ENCODE measurements at places on chromosomes 2 and 18.

DNA sequence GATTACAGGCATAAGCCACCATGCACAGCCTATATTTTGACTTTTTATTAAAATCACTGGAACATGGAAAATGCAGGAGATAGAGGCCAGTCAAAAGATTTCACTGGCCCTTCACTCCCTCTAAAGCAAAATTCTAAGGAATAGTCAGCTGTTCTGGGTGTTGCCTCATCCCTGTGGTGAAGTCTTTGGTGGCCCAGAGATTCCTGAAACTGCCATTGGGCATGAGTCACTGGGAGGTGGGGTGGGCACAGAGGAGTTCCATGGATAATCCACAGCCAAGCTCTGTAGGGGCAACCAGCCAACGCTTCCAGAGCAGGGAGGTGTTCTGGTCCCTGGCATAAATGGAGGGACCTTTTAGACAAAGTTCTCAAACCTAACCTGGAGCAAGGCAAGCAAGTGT, 89.7 kb upstream of the TTC39C start:
- peak; percentile 88 for DNase-seq

DNA sequence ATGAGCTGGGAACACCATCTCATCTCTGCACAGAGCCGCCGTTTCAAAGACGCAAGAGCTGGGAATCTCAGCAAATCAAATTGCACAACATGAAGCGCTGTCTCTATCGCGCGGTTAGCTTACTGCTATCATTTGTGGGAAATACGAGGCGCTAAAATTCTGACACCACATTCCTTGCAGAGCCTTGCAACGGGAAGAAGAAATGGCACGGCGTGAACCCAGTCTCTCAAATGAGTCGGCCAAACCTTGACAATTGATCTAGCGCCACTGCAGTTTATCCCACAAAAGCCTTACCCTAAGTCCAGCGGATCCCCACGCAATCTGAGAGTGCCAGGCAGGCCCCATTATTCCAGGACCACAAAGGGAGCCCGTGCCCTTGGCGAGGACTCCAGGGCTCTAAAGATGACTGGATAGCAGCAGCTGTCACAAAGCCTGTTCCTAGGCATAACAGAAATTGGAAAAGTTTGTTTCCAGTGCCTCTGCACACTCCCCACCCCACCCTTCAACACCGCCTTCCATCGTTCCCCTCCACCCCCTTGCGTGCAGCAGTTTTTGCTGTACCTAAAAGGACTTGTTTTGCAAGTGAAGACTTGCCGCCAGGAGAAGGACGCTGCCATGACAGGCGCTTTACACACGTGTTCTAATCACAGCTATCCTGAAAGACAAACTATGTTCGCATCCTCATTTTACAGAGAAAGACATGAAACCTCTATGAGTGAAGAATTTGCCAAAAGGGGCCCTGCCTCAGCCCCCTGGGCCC, 252.4 kb downstream of the EIPR1 start:
- no peak for DNase-seq

DNA sequence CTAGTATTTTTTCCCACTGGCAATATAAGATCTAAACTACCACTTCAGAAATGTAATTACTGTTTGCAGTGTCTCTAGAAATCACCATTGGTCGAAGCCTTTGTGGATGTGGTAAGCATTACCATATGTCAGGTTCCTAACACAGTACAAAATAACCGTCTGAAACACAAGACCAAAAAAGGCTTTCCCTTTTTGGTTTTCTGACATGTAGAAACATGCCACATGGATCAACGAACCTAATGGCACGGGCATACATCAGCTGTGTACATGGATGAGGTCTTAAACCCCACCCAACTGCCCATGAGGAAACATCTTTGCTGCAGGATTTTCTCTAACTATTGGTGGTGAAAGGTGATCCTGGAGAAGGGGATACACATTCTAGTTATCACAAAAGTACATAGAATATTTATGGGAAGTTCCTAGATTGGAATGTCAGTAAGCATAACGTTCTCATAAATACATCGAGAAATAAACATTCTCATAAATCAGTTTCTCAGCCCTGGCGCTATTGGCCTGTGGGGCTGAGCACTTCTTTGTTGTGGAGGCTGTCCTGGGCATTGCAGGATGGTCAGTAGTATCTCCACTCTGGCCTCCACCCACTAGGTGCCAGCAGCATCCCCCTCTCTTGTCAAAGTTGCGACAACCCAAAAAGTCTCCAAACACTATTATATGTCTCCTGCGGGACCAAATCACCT, 9.0 kb downstream of the VIT start:
- no peak for DNase-seq

GRCh38 chr2:142291969-142292368, 161.2 kb upstream of the LRP1B start:
- no peak for DNase-seq

- DNase-seq, result no peak
These were observed 262.4 kb downstream of the INSIG2 start for GRCh38 chr2:118350621-118351020.

GRCh38 chr2:17482651-17483050, 35.6 kb downstream of the RAD51AP2 start:
- no peak for DNase-seq

DNA sequence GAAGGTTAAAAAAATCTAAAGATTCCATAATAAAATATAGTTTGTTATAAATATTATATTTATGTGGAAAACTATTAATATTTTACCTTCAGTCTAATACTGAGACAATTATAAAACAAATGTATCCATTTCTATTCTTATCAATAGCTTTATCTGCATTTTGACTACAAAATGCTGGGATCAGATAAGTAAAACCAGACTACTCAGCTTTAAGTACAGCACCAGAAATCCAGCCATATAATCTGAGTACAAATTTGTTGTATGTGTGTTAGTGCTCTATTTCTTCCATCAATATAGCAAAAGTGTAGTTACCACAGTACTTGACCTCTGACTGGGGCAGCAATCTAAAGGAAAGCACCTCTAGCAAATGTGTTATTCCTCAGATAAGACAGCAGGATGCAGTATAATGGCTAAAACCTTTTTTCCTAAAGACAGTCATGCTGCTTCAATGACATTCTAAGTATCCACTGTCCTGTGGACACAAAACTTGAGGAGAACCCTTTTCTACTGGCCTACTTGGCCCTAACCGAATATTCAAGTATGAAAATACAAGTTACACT, 68.1 kb downstream of the OLA1 start:
- DNase-seq, result no peak

- DNase-seq, result no peak
These were observed 35.9 kb downstream of the PTGR3 start for GRCh38 chr18:75173125-75173432.

GRCh38 chr18:32368170-32368569, 102.5 kb downstream of the GAREM1 start:
- DNase-seq, result no peak

DNA sequence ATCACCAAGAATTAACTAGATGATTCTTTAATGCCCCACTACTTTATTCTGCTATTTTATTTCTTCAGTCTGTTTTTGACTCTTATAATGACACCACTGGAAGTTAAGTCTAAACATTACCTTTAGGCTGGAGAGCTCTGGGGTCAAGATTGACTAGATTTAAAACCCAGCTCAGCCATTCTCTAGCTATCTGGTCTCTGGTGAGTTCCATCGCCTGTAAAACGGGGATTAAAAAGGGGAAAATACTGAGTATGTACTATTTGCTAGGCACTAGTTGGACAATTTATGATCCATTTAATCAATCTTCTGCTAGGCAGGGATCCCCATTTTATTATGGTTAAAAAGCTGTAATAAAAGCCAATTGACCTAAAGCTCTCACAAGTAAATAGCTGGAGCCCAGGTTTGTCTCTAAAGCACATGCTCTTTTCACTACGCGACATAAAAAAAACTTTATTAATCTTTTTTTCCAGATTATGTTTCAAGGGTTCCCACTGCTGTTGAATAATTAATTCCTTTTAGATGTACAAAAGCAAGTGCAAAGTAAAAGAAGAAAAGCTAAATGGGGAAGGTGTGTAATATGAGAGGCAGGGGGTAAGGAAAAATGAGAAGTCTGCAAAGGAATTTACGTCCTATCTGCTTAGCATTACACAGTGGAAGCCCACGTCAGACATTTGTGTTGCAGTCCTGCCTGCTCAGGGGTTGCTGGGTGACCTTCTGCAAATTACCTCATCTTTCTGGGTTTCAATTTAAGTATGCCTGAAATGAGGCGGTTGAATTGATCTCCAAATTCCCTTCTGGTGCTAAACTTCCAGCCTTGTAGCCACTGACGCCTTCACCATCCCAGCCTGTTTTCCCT, 918 bp upstream of the NABP1 start:
- DNase-seq, result peak; percentile 68

GRCh38 chr2:227813229-227813561, 447 bp upstream of the CCL20 start:
- no peak for DNase-seq

GRCh38 chr18:51361130-51361860, 163.8 kb upstream of the MEX3C start:
- DNase-seq, result no peak

DNA sequence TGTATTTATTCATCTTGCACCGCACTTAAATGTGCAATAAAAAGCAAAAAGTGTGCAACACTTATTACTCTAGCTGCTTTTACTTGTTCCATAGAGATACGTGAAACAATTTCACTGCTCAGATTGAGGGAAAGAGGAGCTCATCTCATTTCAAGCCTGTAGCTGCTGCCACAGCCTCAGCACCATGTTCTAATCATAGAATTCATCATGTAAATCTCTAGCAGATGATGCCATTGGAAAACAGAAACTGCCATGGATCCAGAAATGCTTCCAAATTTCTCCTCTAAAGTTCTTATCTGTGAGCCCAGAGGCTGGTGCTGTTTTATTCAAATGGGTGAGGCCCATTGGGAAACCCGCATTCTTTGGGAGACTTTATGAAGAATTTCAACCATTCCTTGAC, 2.0 kb downstream of the CDC42EP3 start:
- no peak for DNase-seq

GRCh38 chr18:46283895-46284295, 179.7 kb downstream of the HAUS1 start:
- DNase-seq, result no peak

DNA sequence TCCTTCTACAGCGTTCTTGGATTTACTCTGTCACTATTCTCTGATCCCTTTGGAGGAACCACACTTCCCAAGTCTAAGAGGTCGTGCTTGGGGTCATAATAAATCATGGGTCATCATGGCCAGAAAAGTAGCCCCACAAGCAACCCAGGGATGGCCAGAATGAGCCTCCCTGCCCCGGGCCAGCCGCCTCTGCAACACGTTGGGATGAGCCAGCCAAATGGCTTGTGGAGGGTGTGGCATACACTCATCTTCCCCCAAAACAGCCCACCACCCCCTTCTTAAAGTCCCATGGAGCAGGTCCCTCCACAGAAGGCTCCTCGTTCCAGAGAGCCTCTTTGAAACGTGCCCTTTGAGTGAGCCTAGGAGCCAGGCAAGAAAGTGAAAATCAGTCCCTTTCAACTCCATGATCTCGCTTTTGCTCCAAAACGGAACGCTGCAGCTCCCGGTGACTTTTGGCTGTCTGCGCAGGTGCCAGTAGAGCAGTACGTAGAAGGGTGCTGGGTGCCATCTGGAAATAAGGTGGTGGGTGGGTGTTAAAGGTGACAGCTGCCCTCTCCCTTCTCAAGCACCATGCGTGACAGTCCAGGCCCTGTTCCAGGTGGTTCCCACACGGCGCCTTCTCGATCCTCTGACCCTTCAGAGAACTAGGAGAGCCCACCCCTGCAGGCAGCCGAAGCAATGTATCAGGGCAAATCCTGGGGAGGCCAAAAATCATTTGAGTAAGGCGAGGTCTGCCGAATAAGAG, 48.5 kb upstream of the FOSL2 start:
- DNase-seq, result no peak

DNA sequence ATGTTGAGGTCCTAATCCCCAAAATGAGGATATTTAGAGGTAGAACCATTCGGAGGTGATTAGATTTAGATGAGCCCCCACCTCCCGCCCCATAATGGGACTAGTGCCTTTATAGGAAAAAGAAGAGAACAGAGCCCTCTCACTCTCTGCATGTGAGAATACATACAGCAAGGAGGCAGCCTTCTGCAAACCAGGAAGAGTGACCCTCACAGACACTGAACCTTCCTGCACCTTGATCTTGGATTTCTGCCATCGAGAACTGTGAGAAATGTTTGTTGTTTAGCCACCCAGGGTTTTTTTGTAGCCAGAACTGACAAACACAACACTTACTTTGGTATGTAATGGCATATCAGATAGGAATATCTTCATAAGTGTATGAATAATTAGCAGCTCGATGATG, 83.7 kb downstream of the XIRP2 start:
- no peak for DNase-seq

- DNase-seq, result peak; percentile 82
These were observed 163.9 kb downstream of the LDLRAD4 start for GRCh38 chr18:13382366-13382953.

- peak; percentile 78 for DNase-seq
These were observed 45.6 kb upstream of the SLC1A4 start for GRCh38 chr2:64943387-64944150.

- peak; percentile 9 for DNase-seq
These were observed 78.6 kb upstream of the ZFP36L2 start for GRCh38 chr2:43305012-43305411.

GRCh38 chr2:133045787-133046186, 375.8 kb upstream of the LYPD1 start:
- no peak for DNase-seq

DNA sequence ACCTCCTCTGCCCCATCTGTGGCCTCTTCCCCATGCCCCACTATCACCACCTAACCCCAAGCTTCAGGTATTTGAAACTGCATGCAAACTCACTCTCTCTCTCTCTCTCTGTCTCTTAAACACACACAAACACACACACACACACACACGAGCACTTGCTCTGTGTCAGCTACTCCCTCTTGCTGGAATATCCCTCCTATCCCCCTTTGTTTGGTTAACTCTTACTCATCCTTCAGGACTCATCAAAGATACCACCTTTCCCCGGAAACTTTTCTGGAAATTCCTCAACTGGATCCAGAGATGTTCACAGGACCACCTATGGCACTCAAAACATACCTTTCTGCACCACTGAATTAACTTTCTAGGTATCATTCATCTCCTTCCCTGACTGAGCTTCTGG, 222.8 kb upstream of the TMEM200C start:
- DNase-seq, result no peak

GRCh38 chr2:127528487-127528886, 2.2 kb upstream of the IWS1 start:
- DNase-seq, result no peak

DNA sequence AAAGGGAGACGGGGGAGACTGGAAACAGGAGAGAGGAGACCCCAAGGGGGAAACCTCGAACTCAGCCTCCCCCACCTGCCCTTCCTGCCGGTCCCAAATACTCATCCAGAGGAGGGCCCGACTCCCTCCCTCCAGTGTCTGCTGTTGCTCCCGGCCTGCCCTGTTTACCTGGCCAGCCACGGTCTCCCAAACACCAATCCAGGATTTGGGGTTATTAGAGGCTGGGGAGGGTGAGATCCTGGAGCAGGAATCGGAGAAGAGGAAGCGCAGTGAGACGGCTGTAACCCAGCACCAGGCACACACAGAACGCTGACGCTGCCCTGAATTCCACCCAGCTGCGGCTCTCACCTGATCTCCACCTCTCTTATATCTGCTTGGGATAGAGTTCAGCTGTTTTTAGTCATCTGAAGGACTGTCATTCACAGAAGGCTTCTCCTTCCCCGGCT, 213.0 kb downstream of the TNS1 start:
- no peak for DNase-seq

- DNase-seq, result peak; percentile 63
These were observed 9.0 kb upstream of the TMBIM1 start for GRCh38 chr2:218301176-218301819.

All from AG08395 (cell line).